ENCODE measurements at places on chromosomes 11 and 22.

- DNase-seq, result no peak
These were observed 76.4 kb downstream of the PRSS23 start for GRCh38 chr11:86876716-86877234.

GRCh38 chr22:24338726-24339451 is 68.3 kb downstream of the SPECC1L start:
- no peak for DNase-seq

DNA sequence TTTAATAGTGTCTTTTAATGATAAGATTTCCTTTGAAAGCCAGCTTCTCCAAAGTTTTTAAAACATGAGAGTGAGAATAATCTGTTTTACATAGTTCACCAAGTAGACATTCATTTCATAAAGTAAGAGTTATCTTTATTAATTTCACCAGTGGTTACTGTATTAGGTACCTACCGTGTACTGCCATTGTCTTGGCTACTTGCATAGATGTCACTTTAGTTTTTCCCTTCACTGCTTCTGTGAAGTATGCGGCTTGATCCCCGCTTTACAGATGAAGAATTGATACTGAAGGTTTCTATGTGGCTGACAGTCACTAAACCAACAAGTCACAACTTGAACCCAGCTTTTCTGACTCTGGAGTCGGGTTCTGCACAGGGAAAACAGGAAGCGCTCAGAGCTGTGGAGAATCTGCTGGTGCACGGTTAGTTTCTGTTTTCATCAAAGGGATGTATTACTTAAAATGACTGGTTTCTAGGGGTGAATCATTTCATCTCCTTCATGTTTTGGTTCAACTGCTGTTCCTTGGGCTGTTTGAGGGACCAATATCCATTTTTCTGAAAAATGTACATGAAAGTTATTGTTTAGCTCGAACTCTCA is 39.3 kb upstream of the MYO18B start:
- no peak for DNase-seq

DNA sequence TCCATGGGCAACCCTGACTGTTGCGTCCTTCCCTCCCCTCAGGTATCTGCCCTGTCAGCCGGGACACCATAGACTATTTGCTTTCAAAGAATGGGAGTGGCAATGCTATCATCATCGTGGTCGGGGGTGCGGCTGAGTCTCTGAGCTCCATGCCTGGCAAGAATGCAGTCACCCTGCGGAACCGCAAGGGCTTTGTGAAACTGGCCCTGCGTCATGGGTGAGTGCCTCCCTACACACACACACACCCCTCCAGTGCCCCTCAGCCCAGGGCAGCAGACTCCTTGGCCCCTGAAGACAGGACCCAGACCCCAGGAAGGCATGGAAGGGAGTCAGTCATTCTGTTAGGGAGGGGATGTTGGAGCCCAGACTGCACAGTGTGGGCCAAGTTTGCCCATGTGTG is 17.9 kb upstream of the UVRAG start:
- no peak for DNase-seq

- no peak for DNase-seq
These were observed 36.3 kb upstream of the PDGFB start for GRCh38 chr22:39281126-39281525.

DNA sequence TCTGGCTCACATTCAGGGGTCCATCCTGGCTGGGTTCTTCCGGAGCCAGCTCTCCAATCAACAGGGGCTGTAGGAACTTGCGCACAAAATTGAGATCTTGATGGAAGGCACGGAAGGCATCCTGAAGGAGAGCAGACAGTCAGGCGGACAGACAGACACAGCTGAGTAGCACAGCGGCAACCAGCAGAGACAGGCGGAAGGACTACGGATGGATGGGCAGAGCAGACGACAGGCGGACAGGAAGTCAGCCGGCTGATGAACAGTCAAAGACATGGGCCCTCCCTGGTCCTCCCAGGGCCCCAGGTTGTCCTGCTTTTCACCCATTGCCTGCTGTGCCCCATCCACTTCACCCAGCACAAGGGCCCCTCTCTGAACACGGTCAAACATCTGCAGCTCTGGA is 11.3 kb downstream of the FADS3 start:
- no peak for DNase-seq

- DNase-seq, result no peak
These were observed 55.0 kb upstream of the CNTN5 start for GRCh38 chr11:98965775-98966174.

DNA sequence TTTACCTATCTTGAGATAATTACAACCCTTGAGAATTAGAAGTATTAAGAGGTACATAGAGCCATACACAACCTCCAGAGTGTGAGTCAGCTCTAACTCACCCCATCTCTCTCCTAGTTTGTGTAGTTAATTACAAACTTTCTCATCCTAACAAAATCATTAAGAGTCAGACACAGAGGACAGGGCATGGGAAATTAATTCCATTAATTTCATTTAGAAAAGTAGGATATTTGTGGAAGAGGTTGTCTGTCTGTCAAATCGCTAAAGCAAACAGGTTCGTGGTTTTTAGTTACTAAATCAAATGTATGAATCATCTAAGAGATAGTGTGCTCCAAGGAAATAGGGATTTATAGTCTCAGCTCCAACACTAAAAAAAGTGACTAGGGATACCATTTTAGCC is 1261.4 kb upstream of the TENM4 start:
- DNase-seq, result no peak

DNA sequence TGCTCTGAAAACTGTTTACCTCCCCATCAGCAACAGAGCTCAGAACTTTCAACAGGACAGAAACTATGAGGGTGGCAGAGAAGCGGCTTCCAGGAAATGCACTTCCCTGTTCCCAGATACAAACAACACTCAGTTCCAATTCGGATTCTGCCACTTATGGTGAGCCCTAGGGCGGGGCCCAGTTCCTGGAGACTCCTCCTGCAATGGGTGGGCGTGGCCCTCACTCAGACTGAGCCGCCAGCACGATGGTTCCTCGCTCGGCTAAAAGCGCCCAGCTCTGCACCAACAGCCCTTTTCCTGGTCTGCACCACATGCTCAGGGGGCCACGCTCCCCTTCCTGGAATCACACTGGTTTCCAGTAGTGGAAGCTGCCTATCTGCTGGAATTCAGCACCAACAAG is 314.1 kb downstream of the CTTN start:
- DNase-seq, result no peak

DNA sequence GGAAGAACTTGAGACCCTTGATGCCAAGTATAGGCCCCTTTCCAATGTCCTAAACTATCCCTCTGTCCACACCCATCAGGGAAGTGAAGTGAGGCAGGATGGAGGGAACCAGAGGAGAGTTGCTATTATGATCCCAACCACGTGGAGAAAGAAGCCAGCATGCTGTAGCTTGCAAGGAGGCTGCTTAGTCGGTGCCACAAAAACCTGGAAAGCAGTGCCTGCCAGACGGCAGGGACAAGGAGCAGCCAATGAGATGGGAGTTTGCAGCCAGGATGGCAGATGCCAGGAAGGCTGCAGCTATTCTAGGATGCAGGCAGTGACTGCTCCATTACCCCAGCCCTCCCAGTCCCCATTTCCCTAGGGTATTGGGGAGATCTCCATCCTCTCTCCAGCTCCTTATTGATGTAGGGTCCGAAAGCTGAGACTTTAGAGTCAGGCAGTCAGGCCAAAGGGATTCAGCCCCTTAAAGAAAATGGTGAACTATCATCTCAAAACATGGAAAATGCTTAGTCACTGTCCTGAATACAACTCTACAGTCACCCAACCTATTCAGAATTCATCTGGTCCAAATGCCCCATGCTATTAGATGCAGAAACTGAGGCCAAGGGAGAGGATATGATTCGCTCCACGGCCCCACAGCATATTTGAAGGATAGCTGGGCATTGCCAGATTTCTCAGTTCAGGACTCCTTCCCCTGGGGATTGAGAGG is 18.4 kb upstream of the LRRC55 start:
- DNase-seq, result no peak

- DNase-seq, result no peak
These were observed 6.0 kb upstream of the DEUP1 start for GRCh38 chr11:93324500-93324899.

DNA sequence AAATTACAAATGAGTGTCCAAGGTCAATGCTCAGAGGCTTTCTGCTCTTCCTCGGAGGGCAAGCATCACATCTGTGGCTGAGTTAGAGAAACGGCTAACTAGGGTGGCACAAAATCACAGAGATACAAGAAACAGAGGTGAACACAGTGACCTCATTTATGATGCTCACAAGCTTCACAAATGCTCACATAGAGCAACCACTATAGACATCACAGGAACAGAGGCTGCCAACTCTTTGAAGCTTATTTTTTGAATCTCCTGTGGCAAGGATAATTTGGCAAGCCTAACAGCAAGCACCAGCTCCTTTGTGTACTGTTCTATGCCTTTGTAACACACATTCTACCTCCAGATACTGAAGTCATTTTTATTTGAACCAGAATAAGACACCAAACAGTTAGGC is 416.5 kb upstream of the DDI1 start:
- DNase-seq, result no peak

DNA sequence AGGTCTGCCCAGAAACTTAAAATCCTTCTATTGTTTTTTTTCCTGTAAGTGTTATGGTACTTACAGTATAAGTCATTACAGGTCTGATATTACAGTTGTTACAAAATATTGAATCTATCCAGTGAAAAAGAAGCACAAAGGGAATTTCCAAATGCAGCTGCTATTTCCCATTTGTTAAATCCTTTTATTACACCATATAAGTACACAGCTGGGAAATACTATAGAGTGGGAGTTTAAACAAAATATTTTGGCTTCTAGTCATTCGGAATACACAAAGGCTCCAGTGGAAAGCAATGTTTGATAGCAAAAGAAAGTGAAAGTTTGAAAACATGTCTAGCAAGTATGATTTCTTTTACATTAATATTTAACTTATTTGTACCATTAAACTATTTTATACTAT is 18.0 kb downstream of the SOX6 start:
- no peak for DNase-seq

DNA sequence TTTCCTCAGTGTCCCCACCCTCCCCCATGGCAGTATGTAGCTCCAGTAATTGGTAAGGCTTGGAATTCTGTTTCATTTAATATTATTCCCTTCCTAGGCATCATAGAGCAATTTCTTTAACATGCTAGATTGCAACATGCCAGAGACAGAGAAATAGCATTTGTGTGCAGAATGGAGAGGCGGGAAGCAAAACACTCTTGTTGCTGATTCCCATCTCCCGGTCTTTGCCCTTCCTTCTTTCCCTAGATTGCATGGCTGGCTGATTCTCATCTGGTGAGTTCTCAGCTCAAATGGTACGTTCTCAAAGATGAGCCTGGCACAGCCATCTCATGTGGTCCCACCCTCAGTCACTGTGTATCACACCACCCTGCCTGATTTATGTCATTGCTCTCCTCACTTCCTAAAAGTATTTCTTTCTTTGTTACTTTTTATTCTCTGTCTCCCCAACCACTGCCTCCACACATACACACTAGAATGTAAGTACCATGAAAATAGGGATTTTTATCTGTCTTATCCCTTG is 66.9 kb downstream of the ARFGAP2 start:
- no peak for DNase-seq

DNA sequence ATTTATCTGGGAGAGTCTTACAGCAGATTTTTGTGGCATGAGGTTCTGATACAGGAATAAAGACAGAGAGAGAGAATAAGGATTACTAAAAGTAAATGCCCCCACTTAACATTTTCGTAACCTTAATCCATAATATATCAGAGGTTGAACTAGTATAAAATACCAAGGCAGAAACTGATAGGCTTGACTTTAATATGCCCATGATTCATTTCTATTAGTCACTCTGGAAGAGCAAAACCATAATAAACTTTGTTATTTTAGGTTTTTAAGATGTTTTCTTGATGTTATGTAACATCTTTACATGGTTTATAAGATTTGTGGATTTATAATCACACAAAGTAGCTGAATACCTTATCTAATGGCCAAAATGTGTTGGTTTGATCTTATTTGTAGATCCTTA is 19.1 kb downstream of the GUCY1A2 start:
- DNase-seq, result no peak

- DNase-seq, result no peak
These were observed 9.2 kb downstream of the LRRC74B start for GRCh38 chr22:21054714-21055563.

DNA sequence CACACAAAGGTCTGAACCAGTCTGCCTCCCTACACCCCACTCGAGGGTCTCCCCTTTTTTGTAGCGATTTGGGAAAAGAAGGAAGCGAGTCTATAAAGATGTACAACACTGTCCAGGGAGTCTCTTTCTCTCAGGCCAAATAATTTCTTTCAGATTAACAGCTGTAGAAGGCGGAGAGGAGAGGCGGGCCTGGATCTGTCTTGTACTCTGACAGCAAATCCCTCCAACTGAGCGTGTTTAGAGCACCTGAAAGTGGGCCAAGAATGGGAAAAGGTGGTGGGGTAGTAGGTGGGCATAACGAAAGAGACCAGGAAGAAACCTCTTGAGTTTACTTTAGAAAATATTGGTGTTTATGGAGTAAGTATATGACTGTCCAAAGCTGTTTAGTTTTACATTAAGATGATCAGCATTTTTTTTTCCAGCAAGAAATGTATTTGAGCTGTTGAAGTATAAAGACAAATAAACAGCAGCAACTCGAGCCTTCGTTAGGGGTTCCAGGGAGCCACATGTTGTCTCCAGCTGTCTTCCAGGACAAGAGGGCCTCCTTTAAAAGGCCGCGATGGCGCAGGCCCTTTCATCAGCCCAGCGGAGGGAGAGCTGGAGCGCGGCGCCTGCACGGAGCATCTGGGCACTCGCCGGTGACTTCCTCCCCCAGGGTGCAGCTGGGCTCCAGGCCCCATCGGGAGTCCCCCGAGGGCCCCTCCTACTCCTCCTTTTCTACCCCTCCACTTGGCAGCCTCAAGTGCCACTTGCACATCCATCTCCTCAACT is 34.9 kb downstream of the SCUBE1 start:
- DNase-seq, result no peak

DNA sequence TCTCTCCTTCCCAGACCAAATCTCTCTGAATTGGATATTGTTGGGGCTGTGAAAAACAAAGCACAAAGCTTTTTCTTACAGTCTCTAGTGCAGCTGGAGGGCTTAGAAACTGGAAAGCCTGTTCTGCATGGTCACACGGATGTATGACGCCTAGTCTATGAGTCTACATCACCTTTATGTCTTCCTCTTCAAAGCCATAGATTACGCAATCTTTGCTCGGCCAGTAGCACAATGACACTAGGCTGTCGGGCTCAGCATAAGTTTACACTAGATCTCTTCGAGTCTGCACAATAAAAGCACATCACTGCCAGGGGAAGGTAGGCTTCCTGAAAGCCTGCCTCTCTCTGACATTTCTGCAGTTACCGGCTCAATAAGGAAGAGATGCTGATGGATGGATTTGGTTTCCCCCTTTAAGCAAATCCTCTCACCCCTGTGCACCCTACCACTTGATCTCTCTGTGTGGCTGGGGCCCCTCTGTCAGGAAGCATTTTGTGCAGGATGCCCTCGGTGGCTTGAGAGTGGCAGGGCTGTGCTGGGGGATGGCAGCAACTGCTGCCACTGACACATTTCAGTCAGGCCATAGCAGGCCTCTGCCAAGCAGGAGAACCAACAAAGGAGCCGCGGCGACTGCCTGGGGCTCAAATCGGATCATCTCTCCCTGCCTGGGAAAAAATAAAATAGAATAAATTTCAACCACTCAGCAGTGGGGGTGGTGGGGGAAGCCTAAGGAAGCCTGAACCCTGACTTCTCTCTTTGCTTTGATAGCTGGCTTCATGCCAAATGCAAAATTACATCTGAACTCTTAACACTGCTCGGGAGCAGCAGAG is 1272.8 kb downstream of the LRRC4C start:
- DNase-seq, result no peak

Data from CD8-positive, alpha-beta T cell (primary cell).